ENCODE measurements at places on chromosomes 2 and 18.

DNA sequence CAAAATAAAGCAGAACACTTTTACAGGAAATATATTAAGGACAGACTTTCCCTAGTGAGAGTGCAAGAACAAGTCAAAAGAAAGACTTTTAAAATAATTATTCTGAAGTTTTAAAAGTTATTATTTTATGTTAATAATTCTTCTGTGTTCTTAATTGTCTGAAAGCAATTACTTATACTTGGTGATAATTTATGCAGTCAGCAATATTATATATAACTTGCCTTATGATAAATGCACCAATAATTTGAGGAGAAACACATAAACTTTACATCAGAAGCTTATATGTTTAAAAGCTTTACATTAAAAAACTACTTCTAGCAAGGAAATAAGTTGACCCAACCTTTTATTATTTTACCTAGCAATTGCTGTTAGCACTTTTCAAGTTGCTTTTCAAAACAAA, 3.5 kb upstream of the CALCRL start:
- no peak for DNase-seq

DNA sequence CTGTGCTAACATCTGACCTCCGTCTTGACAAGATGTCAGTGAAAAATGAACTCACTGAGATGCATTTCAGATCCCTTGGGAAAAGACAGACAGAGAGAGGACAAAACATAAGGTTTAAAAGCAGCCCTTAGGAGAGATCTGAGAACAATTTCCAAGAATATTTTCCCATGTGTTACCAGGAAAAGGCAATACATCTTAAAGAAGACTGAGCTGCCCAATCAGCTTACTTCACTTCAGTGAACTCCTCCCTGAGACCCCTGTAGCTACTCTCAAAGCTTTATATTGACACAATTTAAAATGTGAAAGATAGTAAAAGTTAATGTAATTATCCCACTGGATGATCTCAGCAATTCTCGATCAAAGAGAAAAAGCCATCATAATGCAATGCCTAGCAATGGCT, 505.0 kb downstream of the DCC start:
- DNase-seq = no peak

DNA sequence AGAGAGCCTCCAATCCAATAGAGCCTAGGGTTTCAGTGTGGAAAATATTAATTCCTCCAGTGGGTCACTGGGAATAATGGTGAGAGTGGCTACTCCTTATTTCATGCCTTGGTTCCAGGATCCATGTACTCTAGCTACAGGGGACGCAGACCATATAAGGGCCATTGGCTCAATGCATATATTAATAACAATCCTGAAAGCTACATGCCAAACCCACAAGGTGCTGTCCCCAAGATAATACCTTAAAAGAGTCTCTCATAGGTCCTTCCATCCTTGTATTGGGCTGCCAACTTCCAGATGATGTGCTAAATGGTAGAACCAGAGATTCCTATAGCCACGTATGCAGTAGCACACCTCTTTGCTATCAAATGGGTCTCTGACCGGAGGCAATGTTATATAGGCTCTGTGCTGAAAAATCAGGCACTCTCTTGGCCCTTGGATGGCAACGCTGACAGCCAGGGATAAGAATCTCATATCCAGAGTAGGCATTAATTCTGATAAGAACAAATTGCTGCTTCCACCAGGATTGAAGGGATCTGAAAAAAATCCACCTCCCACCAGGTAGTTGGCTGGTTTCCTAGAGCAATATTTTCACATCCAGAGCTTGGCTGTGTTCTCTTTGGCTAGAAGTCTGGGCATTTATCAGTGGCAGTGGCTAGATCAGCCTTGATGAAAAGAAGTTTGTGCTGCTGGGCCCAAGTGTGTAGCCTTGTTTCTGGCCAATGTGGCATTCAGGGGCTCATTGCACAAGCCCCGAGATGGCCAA, 218.1 kb upstream of the MGAT5 start:
- DNase-seq = no peak

DNA sequence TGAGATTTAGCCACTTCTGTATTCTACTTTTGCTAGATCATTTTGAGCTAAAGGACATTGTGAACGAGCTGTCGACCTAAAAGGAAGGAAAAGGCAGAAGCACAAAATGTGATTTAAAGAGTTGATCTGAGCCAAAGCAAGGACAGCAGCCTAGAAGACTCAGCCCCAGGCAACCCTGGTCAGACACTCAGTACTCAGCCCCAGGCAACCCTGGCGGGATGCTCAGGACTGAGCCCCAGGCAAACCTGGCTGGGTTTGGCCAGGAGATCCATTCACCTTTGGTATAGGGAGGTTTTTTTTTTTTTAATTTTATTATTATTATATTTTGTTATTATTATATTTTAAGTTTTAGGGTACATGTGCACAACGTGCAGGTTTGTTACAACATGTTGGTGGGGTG, 34.3 kb upstream of the PXDN start:
- no peak for DNase-seq

DNA sequence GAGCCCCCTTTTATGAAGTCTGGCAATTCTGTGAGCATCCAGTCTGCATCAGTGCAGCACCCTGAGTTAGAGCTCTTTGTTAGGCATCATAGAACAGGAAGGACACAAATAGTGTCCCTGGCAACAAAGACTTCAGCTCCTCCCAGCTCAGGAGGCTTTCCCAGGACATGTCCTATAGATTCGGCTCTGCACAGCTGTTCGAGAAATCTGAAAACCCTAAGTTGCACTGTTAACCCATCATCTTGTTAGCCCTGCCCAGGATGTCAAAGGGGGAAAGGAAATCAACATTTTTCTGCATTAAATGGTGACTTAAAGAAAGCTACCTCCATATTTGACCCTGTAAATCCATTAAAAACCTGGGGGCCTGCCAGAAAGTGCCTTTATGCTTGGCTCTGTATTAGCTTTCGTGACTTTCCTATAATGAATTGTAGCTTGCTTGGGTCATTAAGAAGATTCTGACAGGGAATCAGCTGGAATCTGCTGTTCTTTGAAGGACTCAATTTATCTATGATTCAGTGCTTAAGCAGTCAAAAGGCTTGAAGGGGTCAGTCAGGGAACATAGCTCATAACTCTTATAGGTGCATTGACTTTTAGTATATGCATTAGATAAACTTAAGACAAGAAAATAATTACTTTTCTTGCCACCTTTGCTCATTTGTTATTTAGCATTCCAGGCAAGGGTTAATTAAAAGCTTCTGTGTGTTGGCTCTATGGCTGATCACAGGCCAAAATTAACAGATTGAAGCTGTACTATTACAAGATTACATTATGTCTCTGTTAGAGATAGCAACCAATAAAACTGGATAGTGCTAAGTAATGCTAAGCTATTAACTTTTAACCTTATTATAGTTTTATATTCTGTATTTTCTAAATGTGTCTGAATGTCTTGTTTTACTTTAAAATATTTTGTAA, 20.6 kb downstream of the ERMN start:
- no peak for DNase-seq

DNA sequence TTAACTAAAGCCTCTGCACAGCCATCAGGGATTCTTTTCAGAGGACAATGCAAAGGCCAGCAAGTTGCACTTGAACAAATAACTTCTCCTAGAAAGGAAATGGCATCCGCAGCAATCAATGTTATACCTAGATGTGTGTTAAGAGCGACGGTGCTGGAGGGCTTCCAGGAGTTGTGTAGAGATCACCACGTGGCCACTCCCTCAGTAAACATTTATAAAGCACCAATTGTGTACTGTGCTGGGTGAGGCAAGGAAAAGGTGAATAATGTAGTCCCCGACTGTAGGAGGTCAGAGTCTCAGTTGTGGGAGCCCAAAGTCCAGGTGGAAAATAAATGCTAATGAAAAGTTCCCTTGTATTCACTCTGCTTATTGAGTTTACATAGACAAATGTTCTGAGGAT, 135.0 kb downstream of the ALK start:
- no peak for DNase-seq

DNA sequence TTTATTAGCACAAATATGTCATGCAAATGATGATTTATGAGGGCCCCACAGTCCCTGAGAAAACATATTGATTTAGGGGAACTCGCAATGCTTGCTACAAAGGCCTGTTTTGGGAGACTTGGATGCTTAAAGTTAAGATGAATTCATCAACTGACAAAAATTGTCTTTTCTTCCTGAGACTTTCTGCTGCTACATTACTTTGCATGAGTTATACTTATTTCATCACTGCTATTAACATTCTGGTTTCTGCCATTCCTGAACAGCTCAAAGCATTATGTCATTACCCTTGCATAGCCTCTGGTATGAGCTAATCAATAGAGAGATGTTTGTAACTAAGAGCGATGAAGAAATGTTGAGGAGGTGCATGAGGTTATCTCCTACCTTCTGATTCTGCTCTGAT, 74.4 kb downstream of the SOX11 start:
- DNase-seq = no peak

DNA sequence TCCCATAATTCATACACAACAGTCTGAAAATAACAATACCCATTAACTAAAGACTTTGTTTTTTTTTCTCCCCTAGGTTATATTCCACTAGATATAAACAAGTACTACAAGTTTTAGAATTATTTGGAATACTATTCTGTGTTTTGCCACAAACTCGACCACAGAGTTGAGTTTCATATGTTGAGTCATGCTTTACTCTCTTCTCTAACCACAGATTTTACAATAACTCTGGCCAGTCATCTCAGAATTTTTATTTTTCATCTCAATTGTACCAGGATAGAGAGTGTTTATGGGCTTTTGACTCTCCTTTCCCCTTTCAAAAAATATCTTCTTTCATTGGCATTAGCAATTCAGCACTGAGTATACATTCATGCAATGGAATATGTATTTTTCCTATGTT, 348.7 kb upstream of the GALNT5 start:
- DNase-seq = no peak

- no peak for DNase-seq
These were observed 277.6 kb downstream of the ZNF804A start for GRCh38 chr2:184875911-184876310.

GRCh38 chr18:58362829-58363271, 266.0 kb downstream of the ALPK2 start:
- DNase-seq = no peak

DNA sequence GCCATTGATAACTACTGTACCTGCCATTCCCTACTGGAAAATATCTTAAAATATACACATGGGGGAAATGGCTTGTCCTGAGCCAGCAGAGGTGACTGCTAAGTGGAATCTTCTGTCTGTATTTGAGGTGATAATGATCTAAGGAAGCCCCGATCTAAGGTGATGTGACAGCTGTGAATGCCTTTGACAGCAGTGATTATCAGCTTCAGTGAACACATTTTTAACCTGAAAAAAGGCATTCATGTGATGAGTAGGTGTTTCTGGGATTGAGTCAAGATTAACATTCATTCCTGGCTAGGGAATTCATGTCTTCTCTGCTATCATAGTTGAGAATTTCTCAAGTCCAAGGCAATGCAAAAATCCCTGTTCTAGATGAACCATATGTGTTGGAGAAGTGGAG, 9.1 kb upstream of the MAPRE2 start:
- DNase-seq = no peak

GRCh38 chr2:24228470-24228869, 53.6 kb downstream of the FAM228A start:
- DNase-seq = no peak
